NCI-H1092 (cell line): ENCODE measurements at places on chromosomes 1 and 21.

DNA sequence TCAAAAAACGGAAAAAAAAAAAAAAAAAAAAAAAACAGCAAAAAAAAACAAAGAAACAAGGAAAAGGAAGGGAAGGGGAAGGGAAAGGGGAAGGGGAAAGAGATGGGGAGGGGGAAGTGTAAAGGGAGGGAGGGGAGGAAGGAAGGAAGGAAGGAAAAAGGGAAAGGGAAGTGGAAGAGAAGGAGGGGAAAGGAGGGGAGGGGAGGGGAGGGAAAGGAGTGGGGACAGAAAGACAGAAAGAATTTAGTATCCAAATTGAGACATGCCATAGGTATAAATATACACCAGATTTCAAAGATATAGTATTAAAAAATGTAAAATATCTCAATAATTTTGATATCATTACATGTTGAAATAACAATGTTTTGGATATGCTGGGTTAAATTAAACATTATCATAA lies 25.8 kb downstream of the ARID4B start:
- DNase-seq: no peak

- DNase-seq: no peak
Measured at GRCh38 chr1:212688341-212689047, 11.1 kb downstream of the BATF3 start.

DNA sequence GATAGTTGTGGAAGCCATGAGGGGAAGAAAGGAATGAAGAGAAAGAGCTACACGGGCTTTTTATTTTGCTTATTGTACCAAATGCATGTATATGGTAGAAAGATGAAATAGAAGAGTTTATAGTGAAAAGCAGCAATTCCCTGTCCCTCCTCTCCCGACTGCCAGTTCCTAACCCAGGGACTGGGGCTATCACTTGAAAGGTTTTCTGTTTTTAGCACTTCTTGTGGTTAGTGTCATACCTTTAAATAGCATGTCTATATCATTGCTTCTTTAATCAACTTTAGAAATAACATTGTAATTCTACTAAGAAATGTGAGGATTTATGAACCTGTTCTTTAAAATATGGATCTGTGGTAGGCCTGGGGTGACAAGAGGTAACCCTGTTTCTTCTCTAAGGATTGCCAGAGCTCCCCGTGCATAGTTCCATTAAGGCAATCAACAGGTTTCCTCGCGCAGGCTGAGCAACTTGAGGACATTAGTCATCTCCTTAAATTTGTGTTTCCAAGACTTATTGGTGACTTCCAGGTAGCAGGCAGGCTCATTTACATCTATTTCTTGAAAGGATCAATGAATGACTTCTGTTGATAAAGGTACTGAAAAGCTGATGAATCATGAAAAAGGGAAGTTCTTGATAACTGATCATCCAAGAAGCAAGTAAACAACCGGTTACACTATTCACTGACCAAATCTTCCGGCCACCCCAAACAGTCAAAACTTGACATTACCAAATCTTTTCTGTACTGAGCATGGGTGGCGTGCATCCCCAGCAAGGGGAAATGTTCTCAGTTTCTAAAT lies 37.8 kb upstream of the S1PR1 start:
- no peak for DNase-seq

DNA sequence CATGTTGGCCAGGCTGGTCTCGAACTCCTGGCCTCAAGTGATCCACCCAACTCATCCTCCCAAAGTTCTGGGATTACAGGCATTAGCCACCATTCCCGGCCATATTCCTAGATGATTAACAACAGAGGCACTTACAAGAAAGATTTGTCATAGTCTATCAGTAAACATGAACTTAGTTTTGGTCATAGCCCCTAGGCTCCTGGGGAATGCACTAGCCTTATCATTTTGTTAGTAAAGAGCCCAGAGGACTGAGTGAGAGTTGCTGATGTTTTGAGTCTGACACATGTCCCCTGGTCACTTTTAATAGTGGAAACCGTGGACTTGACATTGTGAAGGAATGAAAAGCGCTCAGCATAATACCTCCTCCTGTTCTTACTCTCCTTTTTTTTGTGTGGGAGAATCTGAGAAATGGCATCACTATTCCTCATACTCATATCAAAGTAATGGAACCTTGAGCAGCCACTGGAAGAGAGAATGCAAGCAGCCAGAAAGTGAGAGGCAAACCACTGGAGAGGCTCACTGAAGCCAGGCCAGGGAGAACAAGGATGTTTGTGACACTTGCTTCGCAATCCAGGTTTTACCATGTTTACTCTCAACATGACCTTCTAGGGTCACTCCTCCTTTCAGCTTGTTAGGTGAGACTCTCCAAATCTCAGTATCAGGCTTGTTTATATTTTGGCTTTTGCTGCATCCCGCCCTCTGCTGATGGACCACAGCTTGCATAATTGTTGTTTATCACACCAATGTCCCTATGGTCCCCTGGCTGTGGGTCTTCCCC lies 14.8 kb downstream of the ATP1B1 start:
- no peak for DNase-seq
